HuH-7.5 (cell line): ENCODE measurements at places on chromosomes 12 and 14.

- no peak for DNase-seq
Measured at GRCh38 chr12:7150841-7151240, 20.7 kb downstream of the CLSTN3 start.

DNA sequence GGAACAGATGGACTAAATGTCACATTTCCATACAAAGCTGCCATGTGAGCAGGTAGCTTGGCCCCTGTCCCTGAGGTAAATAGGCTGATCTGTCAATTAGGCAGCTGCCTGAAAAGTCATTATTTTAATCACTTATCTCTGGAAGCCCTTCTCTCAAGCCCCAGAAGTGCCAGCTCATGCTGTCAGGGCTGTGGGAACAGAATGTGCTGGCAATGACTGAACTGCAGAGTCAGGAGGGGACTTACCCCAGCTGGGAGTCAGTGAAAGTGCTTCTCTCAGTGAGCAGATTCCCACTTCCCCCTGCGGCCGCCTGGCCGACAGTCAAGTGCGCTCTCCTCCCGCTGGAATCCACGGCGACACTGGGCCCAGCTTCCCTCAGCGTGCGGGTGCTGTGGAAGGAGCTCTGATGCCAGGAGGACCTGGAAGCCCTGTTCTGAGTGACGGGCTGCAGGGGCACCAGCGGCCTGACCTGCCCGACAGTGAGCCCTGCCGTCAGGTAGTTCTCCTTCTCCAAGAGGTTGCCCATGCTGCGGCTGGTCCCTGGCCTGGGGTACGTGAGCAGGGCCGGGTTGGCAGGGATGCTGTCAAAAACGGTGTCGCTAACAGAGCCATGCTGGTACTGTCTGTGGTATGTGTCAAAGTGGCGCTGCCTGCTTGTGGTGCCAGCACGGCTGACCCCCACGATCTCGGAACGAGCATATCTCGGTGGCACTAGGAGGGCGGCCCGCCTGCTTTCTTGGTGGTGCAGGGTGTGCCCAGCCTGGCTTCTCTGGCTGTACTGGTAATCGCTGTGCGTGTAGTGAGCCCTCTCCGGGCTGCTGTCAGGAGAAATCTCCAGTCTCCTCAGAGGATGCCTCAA lies 18.7 kb downstream of the PKP2 start:
- no peak for DNase-seq

DNA sequence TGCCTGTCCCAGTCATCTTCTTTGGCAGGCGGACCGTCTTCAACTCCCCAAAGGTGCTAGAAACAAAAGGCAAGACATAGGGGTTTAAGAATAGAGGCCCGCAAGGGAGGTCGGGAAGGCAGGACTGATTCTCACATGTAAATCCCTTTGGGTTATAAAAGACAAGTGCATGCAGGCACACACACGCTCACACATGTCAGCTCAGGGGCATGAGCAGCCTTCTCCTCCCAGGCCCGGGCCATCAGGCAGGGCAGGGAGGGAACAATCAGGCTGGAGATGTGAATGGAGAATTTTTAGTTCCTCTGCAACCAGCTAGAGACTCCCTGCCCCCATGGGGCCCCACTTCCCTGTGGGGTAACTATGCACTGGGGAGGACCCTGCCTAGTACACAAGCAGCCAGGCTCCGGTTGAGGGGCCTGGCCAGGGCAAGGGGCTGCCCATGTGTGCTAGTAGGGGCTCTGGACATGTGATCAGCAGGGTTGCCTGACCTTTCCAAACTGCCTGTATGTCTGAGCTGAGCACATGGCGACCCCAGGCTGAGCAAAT lies 107.2 kb downstream of the RBM19 start:
- no peak for DNase-seq

DNA sequence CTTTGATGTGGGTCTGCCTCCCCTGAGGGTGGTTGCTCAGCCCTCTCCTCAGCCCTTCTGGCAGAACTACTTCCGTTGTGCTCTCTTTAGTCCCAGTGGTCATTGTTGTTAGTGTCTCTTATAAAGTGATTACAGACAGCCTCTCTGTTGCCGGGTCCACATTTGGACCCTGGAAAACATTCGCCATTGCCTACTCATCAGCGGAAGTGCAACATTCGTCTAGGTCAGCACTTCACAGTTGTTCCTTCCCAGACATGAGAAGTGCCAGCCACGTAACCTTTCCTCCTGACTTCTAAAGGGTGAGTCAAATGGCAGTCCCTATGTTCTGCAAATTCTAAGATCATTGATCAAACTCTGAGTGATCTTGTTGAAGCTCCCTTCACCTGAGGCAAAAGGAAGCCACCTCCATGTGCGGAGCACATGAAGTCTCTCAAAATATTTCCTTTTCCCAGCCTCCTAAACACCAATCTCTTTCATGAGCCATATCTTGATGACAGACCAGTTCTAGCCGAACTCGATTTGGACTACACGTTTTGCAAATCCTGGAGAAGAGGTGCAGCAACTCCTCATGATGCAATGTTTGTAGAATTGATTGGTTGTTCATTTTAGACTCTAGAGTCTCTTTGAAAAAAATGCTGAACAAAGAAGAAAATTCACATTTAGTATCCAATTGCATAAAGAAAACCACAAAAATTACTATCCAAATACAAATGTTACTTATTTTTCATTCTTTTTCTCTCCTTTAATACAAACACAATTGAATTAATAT lies 163.8 kb downstream of the RPL10L start:
- no peak for DNase-seq

GRCh38 chr12:132426349-132427173 lies 63.4 kb upstream of the FBRSL1 start:
- DNase-seq, result no peak
